ENCODE measurements at places on chromosomes 12 and 14.

DNA sequence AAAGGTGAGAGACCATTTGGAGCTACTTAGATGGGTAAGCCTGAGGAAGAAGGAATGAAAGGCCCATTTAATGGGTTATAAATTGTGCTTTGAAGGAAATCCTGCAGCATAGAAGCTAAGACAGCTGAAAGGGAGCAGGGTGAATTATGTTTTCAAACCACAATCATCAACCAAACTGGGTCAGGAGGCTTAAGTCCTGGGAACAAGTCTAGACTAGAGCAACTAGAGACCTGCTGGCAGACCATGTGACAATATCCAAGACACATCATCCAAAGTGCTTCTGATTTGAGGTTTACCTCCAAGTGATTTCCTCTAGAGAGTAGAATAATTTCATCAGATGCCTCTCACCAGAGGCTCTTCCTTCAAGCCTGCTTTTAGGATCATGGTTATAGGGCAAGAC, 53.7 kb downstream of the MAP3K9 start:
- DNase-seq: no peak

DNA sequence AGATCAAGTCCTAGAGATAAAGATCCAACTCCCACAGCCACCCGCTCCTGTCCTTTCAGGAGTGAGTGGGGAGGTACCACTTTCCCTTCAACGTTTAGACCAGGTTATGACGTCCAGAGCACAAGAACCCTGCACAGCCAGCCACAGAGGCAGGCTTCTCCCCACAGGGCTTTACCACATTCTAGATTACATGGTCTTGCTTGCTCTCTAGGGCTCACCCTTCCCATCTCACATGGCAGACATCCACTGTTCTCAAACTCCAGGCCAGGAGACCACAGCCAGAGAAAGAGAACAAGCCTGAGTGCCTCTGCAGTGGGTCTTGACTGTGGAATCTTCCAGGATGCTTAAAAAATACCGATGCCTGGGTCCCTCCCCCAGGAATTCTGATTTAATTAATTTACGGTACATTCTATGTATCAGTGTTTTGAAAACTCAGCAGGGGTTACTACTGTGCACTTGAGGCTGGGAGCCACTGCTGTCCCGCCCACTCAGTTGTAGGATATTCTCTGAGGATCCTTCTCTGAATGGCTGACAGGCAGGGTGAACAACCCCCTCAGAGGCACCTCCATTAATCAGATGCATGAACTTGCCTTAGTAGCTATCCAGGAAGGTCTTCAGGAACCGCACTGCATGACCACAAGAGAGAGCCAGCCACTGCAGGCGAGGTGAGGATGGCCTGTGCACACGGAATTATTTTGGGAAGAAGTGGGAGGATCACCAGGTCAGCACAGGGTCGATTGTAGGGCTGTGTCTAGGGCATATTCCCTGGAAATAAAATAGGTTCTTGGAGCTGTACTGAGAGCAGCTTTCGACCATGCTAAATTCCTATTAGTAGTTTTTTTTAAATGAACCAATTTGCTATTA, 21.5 kb upstream of the SOCS2 start:
- DNase-seq: no peak

DNA sequence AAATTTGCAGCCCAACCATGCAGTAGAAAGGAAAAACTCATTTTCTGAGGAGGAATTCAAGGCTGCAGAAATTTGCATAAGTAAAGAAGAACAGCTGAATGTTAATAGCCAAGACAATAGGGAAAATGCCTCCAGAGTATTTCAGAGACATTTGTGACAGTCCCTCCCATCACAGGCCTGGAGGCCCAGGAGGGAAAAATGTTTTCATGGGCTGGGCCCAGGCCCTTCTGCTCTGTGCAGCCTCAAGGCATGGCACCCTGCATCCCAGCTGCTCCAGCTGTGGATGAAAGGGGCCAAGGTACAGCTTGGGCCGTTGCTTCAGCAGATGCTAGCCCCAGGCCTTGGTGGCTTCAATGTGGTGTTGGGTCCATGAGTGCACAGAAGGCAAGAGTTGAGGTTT, 62.3 kb downstream of the ATXN7L3B start:
- DNase-seq: no peak

DNA sequence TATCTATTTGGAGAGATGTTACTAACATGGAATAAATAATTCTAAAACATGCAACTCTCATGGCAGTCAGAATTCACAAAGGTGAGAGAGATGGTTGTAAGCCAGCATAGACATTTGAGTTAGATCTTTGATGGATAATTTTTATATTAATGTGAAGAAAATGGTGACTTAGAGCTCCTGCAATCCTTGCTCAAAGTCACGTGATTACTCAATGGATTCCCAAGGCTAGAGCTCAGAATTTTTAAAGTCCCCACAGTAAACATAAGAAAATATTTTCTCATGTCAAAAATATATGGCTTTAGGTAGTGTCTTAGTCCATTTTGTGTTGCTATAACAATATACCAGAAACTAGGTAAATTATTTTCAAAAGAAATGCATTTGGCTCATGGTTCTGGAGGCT, 281.5 kb upstream of the PRKD1 start:
- no peak for DNase-seq

- no peak for DNase-seq
Measured at GRCh38 chr14:56338674-56339073, 220.5 kb downstream of the PELI2 start.

DNA sequence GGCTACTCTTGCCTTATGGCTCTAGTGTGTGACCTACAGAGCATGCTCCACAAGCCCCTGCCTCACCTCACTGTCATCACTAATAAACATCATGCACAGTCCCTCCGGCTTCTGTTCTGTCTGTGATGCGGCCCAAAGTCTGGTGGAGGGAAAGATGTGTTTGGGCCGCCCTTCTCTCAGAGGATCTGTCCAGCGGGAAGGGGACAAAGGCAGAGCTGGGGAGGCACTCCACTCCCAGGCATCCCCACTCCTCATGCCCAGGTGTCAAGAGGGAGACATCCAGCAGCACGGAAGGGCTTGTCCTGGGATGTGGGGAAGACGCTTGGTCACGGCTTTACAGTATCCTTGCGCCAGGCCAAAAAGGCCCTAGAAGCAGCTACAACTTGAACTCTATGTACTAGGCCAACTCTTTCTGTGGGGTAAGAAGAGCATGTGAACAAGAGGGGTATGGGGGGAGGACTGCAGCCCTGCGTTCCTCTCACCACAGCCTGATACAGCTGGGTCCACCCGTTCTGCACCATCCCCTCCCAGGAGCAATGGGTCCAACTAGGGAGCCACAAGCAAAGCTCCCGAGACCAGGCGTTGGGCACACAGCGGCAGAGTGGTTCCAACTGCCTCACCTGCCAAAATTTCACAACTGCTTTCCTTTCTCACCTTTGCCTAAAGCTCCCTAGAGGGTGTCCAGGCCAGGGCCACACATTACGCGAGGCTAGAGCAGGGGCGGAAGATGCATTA, 10.7 kb downstream of the CACNB3 start:
- DNase-seq: no peak

DNA sequence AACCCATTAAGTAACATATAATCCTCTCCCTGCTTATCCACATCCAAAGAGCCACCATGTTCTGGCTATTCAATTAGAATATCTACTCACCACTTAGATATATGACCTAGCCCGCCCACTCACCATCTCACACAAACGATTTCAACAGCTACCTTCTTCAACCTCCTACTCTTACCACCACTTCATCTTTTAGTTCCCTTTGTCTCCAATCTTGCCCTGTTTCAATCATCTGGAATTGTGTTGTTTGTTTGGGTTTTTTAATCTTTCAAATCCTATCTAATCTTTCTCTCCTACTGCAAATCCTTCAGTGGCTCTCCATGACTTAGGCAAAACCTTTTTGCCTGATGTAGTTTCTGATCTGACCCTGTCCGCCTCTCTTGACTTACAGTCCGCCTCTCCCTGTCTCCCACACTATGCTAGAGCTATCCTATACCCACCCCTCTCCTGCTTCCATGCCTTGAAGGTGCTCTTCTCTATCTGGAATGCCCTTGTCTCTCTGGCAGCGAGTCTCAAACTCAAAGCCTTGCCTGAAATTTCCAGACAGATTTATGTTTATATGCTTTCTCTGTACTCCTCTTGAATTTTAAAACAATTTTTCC, 161.0 kb upstream of the CRY1 start:
- no peak for DNase-seq

- DNase-seq: no peak
Measured at GRCh38 chr12:124440841-124441381, 126.5 kb downstream of the NCOR2 start.

GRCh38 chr14:92414690-92415445, 91.9 kb downstream of the SLC24A4 start:
- DNase-seq: no peak

DNA sequence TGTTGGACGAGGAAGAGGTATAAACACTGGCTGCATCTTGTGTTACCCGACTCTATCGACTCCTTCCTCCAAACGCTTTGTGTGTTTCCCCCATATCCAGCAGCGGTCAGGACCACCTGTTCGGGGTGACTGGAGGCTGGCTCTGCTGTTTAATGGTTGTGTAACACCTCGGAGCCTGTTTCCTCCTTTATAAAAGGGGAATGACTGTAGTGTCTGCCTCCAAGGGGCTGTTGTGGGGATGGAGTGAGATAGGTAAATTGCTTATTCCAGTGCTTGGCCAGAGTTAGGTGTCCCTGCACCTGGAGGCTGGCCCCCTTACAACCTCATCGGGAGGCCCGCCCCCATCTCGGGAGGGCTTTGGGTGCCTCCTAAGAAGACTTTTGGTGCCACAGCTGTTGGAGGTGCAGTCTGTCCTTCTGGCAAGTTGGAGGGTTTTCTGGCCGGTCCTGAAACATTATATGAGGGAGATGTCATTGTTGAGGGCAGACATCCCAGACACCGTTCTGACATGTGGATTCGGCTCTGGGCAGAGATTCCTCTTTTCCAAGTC, 1.1 kb downstream of the MLXIP start:
- DNase-seq: no peak

- no peak for DNase-seq
Measured at GRCh38 chr12:55737581-55738122, 5.3 kb upstream of the GDF11 start.

- DNase-seq: no peak
Measured at GRCh38 chr12:1946296-1946695, 27.8 kb upstream of the CACNA2D4 start.

- peak; percentile 40 for DNase-seq
Measured at GRCh38 chr14:101665478-101666078, 95.9 kb upstream of the PPP2R5C start.

GRCh38 chr12:72995616-72996015, 723.4 kb downstream of the TRHDE start:
- DNase-seq: no peak

GRCh38 chr12:21764950-21765349, 9.6 kb downstream of the KCNJ8 start:
- no peak for DNase-seq

GRCh38 chr14:50943261-50943942, 881 bp downstream of the PYGL start:
- DNase-seq: no peak

- no peak for DNase-seq
Measured at GRCh38 chr14:50544911-50545310, 12.5 kb upstream of the MAP4K5 start.

- DNase-seq: no peak
Measured at GRCh38 chr12:78746001-78746400, 118.6 kb upstream of the SYT1 start.

DNA sequence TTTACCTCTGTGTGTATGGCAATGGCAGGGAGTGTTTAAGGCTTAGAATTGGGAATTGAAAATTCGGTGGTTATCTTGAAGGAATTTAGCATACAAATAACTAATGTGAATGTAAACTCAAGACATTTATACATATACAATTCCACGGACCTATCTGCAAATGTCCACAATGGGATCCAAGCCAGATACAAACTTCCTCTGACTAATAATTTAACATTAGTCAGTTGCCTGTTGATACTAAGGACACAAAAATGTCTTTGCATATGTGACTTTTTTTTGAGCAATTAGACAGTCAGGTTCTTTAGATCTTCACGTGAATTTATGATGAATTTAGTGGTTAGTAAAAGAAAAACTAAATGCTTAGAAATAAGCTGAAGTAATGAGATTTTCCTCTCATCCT, 40.5 kb downstream of the ESR2 start:
- no peak for DNase-seq

DNA sequence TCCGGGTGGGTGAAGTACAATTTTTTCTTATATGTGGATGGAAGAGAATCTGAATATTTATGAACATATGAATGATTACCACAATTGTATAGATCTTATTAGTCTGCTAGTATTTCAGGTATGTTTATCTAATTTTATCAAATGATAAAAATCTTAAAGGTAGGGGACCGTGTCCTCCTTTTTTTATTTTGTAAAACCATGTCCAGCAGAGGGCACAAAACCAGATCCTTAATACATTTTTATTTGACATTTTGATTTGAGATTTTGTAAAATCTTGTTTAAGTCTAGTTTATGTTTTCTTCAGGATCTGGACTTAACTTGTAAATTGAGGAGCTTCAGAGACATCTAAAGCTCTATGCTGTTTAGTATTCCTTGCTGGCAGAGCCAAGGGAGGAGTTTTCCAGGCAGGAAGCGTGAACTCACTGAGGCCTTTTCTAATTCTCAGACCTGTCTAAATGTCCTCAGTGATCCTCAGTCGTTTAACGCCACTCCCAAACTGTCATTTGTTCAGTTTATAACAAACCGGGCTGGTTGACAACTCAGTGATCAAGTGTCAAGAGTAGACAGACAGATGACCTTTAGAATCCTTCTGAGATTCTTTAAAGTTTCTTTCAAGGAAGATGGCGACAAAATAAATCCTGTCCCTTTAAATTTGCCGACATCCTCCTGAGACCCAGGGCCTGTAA, 263.9 kb downstream of the KTN1 start:
- no peak for DNase-seq

- DNase-seq: peak; percentile 75
Measured at GRCh38 chr12:112183141-112184021, 58.0 kb downstream of the TRAFD1 start.

DNA sequence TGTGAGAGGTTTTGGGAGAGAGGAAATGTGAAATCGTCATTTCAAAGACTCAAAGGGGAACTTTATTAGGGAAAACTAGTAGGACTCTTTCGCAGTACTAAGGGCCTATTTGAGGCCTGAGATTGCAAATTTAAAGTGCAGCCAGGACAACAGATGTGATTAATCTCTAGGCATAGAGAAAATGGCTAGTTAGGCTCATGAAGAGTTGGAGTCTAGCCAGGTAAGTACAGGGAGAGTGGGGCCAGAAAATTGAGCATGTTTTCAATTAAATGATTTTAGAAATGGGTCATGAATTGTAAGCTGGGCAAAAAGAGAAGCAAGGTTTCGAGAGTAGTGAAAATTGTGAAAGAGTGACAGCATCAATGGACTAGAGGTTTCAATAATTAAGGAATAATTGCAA, 91.9 kb upstream of the LMNTD1 start:
- DNase-seq: no peak

DNA sequence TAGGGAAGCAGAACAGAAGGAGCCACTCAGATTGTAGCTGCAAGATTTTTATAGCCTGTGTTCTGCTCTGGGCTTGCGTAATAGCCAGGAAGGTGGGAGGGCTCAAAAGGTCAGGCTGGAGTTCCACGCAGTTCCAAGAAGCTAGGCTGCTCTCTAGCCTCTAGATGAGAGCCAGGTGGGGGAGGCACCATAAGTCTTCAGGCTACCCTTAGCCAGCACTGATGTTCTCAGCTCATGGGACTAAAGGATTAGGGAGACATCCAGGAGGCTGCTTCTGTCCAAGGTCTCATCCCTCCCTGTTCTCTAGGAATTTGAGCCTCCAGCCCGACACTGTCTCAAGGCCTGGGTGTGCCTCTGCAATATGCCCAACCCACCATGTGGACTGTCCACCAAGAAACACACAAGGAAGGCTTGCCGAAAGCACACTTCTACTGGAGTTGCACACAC, 1.7 kb downstream of the LMBR1L start:
- DNase-seq: no peak

Data from GM10248 (cell line).